ENCODE measurements at places on chromosomes 2 and 18.

- no peak for DNase-seq
Observed at GRCh38 chr2:177326005-177326404, 61.5 kb upstream of the NFE2L2 start.

DNA sequence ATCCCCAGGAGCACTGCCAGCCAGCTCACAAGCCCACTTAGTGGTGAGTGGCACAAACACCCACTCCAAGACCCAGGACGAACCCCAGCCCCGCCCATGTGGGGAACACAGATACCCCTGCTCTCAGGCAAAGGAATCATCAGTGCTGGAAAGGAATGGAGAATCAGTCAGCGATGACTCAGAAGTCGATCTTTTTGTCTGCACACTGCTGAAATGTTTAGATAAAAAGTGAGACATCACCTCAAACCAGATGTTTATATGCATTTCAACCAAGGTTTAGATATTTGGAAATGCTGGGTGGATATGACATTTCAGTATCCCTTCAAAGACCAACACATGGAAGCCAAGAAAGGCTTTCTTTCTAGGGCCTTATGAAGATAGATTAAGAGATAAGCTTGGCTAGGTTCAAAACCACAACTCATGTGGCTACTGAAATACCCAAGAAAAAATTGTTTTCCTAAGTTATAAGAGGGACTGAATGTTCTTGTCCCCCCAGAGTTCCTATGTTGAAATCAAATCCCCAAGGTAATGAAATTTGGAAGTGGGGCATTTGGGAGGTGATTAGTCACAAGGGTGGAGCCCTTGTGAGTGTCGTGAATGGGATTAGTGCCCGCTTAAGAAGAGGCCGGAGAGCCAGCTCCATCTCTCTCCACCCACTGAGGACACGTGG is 43.7 kb downstream of the POU3F3 start:
- DNase-seq, result no peak

DNA sequence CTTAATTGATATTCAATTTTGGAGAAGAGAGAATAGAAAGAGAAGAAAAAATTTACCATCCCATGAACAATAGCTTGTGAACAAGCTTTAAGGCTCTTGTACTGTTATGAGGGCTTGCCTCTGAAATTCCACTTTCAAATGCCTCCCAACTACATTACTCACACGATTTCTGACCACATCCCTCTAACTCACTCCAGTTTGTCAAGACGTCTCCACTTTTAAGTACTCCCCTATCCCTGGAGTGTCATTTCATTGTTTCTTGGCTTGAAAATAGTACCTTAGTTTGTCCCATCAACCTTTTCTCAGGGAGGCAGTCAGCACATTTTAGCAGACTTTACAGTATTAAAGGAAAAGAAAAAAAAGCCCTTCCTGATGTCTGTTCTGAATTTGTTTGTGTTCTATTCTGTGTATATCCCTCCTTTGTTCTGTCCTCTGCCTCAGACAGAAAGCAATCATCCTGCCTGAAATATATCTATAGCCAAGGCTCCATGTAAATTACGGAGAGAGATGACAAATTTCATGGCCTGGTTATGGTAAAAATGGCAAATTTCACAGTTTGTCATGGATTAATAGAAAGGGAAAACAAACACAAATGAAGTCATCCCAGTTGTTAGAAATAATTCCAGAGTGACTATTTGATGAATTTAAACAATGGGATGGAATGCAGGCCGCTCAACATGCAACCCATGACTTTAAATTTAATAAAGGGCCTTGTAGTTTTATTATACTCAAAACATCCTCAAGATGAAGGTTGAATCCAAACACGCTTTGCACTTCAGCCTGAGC is 228.8 kb downstream of the ETAA1 start:
- no peak for DNase-seq

DNA sequence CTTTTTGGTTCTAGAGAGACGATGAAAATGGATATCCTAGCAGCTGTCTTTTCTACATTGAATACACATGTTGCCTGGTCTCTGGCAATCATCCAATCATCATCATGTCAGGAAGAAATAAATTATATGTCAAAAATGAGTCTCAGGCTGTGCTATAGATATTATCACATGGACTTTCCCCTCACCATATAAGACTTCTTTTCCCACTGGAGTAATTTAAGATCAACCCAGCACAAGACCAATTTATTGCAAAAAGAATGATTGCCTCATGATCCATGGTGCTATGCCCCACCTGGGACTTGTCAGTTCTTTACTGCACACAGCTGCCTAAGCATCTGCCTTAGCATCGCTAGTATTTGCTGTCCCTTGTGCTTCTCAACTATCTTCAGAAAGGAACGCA is 783.7 kb upstream of the TMEFF2 start:
- no peak for DNase-seq

GRCh38 chr2:34523958-34524514 is 924.9 kb upstream of the FAM98A start:
- no peak for DNase-seq
